ENCODE measurements at places on chromosomes 2 and 18.

GRCh38 chr2:150119819-150120218, 367.6 kb downstream of the RND3 start:
- no peak for DNase-seq

- DNase-seq: no peak
Observed at GRCh38 chr2:217407362-217407761, 547.5 kb upstream of the TNP1 start.

DNA sequence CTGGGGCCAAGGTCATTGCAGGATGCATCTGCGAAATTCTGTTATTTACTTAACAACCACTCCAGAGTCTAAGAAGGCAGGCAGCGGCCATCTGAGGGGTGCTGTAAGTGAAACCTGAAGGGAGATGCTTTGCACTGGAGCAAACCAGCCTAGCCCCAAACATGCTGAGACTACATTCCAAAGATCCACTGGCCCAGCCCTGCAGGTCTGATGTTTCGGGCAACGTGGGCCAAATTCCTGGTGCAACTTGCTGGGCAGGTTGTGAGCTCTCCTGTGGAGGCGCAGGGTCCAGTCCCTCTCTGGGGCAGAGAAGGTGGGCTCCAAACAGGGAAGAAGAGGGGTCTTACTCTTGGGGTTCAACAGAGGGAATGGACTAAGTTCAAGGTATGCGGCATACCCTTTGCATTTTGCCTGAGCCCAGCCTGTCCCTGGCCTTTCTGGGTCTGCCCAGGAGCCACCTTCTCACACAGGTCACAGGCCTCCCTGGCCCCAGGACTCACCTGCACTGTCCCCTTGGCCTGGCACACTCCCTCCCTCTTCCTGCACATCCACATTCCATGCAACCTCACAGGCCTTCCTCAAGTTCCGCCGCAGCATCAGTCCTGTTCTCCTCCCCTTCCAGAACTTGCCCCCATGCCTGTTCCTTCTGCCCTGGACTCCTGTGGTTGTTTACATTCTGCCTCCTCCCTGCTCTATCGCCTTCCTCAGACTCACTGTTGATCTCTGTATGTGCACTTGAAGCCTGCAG, 5.1 kb upstream of the MAL start:
- no peak for DNase-seq

- DNase-seq: no peak
Observed at GRCh38 chr2:226030369-226030768, 630.9 kb downstream of the NYAP2 start.

DNA sequence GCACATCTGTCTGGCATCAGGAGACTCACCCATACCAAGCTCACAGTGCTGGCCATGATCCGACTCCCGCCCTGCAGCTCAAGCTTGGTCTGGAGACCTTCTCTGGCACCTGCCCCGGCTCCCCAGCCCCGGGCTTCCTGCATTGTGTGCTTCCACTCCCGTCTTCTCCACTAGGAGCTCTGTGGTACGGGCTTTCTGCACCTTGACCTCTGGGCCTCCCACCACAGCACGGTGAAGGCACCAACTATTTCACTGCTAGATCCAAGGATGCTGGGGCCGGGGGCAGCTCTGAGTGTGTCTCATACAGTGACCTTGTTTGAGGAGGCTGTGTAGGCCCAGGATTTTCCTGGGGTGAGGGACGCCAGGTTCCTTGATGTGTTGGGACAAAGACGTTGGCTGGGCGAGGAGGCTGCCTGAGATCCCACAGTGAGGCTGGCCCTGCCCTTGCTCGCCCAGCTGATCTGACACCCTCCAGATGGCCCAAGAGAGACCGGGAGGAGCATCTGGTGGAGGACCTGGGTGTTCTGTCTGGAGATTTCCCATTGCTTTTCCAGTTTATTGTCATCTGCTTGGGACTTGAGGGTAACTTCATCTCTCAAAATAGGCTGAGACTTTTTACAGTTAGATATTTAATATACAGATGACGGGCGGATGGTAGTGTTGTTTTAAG, 64.0 kb downstream of the HPCAL1 start:
- no peak for DNase-seq

GRCh38 chr2:67260343-67261277, 136.5 kb upstream of the ETAA1 start:
- DNase-seq: no peak

DNA sequence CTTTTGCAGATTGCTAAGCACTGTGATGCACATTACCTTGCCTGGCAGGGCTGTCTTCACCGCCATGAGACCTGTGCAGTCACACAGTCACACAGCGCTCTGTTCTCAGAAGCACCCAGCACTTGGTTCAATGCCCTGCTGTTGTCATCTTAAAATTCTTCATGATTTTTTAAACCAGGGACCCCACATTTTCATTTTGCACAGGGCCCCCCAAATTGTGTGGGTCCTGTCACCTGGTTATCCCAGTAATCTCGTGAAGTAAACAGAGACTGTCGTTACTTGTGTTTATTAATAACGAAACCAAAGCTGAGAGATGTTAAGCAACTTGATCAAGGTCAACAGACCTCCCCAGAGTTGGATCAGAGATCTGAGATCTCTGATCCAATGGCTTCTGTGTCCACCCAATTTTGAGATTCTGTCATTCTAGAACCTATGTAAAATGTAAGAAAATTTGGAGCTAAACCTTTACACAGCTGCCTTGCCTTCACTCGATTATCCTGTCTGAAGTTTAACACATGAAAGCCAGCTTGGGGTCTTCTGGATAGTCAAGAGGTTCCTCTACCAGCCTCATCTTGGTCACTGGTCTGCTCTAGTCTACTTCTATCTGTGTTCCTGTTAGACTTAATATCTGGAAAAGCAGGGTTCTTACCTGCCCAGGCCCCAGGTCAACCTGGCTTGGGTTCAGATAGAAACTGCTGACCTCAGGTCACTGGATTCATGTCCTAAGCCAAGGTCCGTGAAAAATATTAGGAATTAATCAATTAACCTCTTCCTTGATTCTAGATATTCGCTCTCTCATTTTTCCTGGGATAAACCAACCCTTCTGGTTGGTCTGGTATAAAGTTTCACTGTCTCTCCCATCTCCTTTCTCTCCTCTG, 13.7 kb upstream of the TTC39C start:
- no peak for DNase-seq

DNA sequence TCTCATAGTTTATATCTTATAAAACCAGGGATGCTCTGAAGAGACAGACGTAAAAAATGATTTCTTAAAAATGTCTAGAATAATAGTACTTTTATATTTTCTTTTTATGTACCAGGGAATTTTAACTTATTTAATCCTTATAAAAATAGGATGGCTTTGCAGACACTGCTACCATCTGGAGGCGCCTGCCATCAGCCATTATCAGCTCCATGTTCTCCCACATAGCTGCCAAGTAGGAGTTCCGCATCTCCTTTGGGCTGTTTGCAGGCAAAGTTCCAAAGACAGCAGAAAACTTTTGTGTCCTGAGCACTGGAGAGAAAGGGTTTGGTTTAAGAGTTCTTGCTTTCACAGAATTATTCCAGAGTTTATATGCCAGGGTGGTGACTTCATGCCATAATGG, 69.2 kb downstream of the MTX2 start:
- DNase-seq: no peak

GRCh38 chr2:74911061-74911460, 47.4 kb upstream of the POLE4 start:
- no peak for DNase-seq

DNA sequence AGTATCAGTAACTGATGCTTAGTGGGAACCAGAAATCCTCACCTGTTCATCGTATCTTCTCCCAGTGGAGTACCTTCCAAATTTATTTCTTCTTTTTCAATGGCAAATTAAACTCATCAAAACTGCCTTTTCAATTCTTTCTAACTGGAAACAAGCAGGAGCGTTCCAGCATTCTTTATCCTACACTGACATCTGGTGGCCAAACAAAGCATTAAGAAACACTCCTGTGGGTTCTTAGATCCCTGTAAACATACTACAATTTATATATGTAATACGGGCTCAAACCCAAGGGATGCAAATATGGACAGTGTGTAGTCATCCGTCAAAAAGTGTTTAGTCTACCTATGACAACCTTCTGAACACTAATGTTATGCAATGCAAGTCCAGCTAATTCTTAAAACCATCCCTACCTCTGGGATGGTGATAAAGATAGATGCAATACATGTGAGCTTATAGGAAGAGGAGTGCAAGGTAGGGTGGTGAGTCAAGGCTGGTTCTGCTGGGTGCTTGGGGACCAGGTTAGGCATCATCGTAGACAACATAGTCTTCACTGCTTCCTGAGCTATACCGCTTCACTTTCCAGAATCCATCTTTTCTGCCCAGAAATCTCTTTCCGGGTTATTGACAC, 375.0 kb downstream of the CTNNA2 start:
- DNase-seq: peak; percentile 18

GRCh38 chr18:8744656-8745055, 39.3 kb downstream of the MTCL1 start:
- no peak for DNase-seq

DNA sequence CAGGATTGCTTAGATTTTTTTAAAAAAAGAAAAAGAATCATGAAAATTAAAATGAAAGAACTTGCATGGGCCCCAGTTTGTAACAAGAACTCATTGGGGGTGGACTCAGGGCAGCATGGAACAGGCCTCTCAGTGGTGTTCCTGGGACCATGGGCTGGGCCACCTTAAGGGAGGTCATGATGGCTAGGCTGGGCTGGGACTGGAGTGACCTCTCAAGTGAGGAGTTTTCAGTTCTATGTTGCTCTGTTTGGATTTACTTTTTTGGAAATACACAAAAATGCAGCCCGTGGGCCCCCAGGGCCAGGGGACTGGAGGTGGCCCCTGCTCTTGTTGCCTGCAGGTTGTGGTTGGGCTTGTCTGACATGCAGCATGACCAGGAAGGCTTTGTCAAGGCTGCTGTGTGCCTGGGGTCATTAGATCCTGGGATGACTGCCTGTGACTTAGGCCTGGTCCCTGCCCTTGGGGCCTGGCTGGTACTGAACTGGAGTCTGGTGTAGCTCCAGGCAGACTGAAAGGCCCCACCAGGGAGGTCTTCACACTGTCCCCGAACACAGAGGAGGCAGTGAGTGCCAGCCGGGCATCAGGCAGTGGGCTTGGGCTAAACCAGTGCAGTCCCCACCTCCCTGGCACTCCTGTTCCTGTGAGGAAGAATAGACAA, 115.6 kb downstream of the GLI2 start:
- no peak for DNase-seq

DNA sequence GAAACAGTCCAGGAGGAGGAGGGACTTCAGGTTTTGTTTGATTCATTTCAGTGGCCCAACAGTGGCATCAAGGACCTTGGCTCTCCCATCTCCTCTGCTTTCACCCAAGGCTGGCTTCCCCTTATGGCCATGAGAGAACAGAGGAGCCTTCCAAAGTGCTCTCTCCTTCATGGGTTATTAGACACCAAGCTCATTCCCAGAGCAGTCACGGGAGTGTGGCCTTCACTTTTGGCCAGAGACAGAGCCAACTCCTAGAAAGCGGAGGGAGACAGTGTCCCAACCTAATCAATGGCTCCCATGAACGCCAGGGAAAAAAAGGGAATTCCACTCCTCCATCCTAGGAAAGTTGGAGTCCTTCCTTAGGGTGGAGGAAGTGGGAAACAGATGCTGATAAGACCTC, 871 bp upstream of the DUSP28 start:
- no peak for DNase-seq

GRCh38 chr2:95031726-95032116, 6.2 kb downstream of the MAL start:
- no peak for DNase-seq

DNA sequence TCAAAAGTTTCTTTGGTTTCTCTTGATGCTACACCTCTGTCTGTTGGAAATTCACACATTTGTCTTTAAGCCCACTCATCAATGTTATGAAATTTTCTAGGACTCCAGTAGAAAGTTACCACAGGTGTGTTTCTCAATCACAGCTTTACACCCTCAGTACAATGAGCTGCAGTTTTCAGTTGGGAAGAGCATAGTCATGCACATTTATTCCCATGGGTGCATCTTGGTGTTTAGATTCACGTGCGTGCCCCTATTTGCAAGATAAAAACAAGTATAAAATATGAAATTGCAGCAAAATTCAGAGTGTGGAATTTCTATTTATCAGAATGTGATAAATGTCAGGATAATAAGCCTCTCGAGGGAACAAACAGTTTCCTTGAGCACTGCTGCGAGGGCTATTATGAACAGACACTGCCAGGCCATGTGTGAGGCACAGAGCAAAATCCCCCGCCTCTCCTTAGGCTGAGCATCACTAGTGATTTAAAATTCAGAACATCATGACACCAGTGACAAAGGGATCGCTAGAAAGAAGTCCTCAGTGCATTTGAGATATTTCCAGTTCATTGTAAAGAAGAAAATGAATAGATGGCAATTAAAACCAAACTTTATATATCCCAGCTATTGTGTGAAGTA, 512.2 kb upstream of the TCF4 start:
- DNase-seq: no peak

DNA sequence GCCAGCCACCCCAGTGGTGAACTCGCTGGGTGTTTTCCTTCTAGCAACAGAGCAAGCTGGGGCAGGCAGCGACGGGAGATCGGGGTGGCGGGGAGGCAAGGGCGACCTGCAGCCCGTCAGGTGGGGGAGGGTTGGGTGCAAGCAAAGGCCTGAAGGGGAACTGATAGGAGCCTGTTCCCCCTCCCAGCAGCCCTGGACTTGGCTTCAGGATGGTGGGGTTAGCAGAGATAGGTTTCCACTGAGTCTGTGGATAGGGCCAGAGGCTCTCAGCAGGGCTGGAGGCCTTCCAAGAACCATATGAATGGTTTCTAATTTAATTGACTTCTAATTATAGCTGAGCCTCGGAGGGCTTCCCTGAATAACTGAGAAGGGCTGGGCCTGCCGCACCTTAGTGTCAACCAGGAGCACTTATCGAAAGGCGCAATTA, 55.3 kb downstream of the EDAR start:
- DNase-seq: no peak

GRCh38 chr2:200377355-200378336, 71.2 kb downstream of the SPATS2L start:
- no peak for DNase-seq

GRCh38 chr2:155301221-155301620, 602.7 kb downstream of the KCNJ3 start:
- no peak for DNase-seq

DNA sequence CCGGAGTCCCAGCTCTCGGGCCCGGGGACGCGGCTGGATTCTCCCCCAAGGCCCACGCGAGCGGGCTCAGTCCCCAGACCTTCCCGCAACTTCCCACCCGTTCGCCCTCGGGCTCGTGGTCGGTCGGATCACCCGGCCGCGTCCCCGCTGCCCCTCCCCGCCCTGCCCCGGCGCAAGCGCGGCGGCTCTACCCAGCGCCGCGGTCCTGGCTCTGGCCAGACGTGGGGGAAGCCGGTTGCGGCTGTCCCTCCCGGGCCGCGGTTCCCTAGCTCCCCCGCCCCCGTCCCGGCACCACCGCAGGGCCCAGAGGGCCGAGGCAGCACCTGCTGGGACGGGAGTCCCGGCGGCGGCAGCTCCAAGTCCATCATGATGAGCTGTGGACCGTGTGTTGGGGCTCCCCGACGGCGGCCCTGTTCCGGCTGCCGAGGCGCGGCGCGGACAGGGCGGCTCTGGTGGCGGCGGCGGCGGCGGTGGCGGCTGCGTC, 276 bp downstream of the NFE2L2 start:
- DNase-seq: no peak

DNA sequence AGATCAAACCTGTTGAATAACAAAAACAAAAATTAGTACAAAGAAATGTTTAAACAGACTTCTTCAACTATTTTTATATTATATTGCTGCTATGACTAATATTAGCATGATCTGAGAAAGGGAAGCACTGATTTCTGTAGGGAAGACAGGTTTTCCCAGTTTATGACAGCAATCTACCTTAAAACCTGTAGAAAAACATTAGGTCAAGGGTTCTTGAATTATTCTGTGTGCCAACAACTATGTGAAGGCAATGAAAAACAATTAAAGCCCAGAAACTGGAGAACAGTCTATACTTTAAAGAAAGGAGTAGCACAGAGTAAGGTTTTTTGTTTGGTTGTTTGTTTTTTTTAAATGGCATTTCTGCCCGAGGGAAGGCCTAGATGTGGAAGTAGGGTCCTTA, 23.3 kb downstream of the PUM2 start:
- no peak for DNase-seq

Measured in GM12864 (cell line).